ENCODE measurements at places on chromosomes 7 and 10. TPM values are rescaled to one million over a fixed set of nuclear protein-coding genes. Genes with fewer than 3 reads are reported as not detected.

Gene UCMA
- total RNA-seq: not detected

- no peak for DNase-seq
These were observed 28.0 kb downstream of the IPMK start for GRCh38 chr10:58239561-58240169.

- DNase-seq: no peak
These were observed 14.5 kb downstream of the VWDE start for GRCh38 chr7:12389089-12389700.

Gene MTG1
- total RNA-seq: 22.9 TPM

DNA sequence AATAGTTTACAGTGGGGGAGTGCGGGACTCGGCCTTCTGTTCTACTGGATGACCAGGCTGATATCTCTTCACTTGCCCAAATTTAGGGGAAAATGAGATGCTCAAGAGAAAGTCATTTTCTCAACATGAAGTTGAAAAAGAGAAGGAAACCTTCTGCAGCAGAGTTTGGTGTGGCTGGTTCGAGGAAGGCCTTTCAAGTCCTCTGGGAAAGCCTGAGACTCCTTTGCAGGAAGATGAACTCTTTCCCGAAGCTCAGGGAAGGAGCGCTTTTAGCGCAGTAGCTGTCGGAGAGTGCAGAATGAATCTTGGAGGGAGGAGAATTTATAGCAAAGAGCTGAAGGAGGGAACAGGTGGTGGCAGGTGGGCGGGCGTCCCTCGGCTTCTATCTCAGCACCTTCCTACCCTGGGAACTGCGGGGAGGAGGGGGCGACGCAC lies at the start of gene ATOH7:
ATOH7 (minus strand) TSS at position 297 of the 435 bp plus-strand sequence. CDS start 436 bp downstream, outside the sequence.
- no peak for DNase-seq

Gene SPDYE2B
- not detected for total RNA-seq

All from uterus (tissue), 4 donors.